ENCODE measurements at places on chromosomes 3 and 15. TPM values are rescaled to one million over a fixed set of nuclear protein-coding genes. Genes with fewer than 3 reads are reported as not detected.

- no peak for DNase-seq
These were observed 15.4 kb downstream of the EDC3 start for GRCh38 chr15:74680456-74680855.

GRCh38 chr15:57503911-57504598 is 87.6 kb upstream of the MYZAP start:
- no peak for DNase-seq

- DNase-seq = no peak
These were observed 129.1 kb downstream of the ATP10A start for GRCh38 chr15:25733856-25734679.

- no peak for DNase-seq
These were observed 31.4 kb upstream of the PLXNA1 start for GRCh38 chr3:126951561-126951960.

DNA sequence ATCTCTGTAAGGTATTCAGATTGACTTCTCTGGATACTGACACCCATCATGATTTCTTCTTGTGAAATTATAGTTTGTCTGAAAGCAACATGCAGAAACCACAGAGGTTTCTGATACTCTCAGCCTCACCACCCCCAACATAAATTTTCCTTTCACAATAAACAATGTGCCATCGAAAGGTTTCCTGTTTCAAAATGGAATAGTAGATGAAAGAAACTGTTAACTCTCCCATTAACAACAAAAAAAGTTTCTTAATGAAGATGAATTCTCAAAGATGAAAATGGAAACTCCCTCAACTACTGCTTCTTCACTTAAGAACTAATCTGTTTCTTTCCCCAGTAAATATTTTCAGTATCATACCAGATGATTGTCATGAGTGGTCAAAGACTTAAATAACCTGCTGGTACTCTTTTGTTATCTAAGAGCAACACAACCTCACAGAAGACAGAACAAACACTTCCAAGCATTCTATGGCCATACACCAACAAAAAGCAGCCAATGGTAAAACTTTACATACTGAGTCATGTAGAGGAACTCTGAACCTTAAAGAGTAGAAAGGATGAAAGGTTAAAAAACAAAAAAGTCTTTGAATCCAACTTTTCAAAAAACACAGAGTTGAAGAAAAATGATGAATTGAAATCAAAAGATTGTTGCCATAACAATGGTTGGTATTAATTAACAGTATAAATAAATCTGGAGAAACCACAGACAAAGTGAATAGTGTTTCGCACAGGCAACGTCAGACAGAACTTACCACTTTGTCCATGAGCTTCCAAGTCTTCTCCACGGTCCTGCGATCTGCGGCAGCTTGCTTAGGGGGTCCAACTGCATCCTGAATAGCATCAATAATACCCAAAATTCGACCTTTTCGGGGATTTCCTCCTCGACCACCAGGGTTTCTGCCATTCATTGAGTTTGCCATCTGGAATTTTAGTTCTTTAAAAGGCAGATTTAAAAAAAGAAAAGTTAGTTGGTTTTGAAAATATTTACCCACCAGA is 1.9 kb downstream of the CBLB start:
- no peak for DNase-seq

DNA sequence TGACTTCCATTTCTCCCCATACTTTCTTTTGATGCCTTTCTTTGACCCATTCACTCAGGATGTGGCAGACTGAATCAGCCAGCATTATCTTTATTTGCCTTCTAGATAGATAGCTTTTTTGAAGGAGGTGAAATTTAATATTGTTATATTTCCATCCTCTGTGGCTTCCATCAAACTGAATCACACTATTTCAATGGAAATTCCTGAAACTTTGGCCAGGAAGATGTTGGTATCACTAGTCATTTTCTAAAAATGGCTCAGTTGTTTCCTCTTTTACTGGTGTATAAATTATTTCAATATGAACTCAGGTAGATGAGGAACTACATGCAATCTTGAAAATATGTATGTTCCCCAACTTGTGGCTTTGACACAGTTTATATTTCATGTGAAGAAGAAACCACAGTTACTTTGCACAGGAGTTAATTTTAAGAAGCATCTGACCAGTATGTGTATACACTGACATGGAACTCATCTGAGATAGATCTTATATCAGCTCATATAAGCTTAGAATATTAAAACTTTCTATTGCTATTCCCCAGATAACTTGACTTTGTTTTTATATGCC is 248.3 kb downstream of the CGGBP1 start:
- no peak for DNase-seq

DNA sequence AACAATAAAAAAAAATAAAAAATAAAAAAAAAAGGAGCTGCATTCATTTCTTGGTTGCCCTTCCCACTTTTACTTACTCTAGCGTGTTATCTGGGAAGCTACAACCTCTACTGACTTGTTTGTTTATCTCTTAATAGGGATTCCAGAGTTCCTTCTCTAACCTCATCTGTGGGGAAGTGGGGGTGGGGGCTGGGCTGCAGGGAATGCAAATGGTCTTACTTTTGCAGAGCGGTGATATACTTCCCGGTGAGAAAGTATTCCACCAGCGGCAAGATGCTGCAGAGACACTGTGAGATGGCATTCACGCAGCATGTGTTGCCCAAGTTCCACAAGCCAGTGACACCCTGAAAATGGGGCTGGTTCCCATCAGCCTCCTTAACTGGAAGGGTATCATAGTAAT is 2.1 kb downstream of the USP50 start:
- no peak for DNase-seq

DNA sequence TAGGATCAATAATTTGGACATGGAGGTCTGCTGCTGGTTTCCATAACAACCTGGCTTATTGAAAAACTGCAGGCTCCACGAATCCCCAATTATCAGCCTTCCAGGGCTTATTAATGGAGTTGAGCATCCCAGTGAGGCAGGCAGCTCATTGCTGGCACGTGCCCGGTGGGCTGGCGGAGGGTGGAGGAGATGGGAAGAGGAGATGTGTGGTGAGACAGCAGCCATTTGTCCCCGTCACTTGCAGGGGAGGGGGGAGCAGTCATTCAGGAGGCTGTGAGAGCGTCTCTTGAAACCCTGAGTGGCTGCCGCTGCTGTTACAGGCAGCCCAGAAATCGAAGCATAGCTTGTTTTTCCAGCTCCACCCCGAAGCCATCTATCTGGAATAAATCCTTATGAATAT is 70.6 kb downstream of the GAP43 start:
- DNase-seq = no peak

TRIM71 gene
- total RNA-seq = not detected

CEMIP gene
- total RNA-seq = 1.7 TPM

All from left colon (tissue), 2 donors.